Posterior cingulate gyrus (tissue), 11 donors: ENCODE measurements at places on chromosomes 3 and 15.

DNA sequence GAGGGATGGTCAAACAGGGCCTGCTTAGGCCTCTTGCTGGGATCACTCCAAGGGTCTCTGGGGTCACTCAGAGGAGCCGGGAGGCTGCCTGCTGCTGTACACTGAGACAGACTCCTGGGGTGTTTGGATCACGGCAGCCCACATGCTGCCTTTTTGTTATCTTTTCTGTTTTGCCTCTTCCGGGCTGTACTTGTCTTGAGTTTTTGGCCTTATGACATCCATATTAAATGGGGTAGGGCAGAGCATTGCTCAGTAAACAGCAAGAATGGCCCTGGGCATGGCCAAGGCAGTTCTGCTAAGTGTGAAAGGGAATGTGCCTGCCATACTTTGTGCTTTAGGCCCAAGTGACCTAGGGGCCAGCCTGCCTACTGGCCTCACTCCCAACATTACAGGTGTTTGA, 771 bp upstream of the ENTPD3 start:
- DNase-seq, result no peak

DNA sequence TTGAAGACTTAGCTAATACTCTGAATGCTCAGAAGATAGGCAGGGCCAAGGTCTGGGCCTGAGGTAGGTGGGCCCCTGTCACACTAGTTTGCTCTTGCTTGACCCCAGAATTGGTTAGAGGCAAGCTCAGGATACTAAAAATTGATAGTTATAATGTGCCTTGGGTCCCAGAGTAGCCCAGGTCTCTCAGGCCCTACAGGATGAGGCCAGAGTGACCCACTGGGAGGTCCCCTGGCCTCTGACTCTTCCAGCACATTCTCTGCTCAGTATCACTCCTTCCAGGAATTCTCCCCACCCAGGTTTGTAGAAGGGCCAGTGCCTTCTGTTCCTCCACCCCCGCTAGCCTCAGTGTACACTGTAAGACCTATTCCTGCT, 667 bp upstream of the KLHDC8B start:
- no peak for DNase-seq

GRCh38 chr3:135917076-135917475, 48.5 kb upstream of the PPP2R3A start:
- no peak for DNase-seq

GRCh38 chr15:57298204-57298603, 78.1 kb upstream of the CGNL1 start:
- no peak for DNase-seq

GRCh38 chr15:29945943-29946596, 123.8 kb upstream of the TJP1 start:
- DNase-seq, result no peak

DNA sequence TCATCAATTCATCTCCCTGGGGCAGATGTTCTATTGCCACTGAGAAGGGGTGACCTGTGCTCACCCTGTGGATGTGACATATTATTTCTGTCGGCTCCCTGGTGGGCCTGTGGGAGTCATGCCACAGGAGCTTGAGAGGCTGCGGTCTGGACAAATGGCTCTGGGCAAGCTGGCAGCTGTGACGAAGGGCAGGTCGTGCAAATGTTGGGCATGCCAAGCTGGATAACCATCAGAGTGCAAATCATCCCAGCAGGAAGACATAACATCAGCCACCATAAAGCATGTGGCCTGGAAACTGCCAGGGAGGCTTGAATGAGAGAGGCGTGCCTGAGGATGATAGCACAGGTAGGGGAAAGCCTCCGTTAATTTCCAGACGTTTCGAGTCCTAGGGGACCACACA, 45.3 kb upstream of the FAM3D start:
- DNase-seq, result no peak

DNA sequence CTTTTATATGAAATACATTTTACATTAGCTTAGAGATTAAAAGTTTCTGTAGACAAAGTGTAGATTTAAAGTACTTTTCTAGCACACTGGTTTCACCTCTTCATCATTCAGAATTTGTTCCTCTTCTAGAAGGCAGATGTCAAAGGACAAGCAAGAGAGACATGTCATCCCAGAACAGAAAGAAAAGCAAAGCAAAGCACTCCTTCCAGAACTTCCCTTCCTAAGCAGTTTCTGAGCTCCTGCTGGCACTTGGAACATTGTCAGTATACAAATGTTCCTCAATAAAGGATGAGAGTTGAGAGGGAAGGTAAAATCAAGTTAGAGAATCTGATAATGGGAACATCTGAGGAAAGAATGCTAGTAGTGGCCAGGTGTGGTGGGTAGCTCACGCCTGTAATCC, 26.2 kb downstream of the TMOD3 start:
- no peak for DNase-seq

DNA sequence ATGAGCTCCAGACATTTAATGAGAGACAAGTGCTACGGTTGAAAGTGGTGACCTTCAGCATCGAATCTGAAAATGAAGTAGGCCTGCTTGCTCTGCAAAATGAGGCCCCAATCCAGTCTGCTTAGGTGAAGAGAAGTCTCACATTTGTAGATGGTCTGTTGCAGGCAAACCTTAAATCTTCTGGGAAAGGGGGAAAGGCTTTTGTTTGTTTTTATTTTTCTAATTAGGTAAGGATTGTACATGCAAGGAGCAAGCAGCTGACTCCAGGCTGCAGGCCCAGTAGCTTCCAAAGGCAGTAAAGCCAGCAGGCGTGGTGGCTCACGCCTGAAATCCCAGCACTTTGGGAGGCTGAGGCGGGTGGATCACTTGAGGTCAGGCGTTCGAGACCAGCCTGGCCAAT, 74.3 kb downstream of the HMG20A start:
- no peak for DNase-seq

DNA sequence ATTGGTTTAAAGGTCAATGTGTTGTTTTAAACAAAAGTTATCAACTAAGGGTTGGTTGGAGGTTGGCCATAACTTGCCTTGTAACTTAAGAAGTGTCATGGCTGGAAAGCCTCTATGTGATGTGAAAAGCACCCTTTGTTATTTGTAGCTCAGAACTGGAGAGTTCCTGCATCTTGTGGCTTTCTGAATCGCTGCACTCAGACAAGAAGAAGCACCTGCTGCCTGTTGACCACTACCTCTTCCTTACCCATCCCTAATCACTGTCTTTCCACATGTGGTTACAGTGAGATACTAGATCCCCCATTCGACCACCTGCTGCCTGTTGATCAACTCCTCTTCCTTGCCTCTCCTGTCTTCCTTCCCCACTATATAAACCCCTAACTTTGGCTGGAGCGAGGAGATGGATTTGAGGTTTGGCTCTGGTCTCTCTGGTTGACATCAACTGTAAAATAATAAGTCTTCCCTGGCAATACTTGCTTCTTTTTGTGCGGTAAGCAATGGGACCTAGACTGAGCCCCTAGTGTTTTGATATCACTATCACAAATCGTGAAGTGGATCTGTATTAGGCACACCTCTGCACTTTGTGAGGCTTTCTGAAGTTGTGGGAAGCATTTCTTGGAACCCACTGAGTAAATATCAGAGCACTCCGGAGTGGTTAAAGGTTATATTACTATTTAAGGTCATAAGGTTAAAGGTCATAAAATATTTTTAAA, 13.8 kb downstream of the RPL39L start:
- no peak for DNase-seq

DNA sequence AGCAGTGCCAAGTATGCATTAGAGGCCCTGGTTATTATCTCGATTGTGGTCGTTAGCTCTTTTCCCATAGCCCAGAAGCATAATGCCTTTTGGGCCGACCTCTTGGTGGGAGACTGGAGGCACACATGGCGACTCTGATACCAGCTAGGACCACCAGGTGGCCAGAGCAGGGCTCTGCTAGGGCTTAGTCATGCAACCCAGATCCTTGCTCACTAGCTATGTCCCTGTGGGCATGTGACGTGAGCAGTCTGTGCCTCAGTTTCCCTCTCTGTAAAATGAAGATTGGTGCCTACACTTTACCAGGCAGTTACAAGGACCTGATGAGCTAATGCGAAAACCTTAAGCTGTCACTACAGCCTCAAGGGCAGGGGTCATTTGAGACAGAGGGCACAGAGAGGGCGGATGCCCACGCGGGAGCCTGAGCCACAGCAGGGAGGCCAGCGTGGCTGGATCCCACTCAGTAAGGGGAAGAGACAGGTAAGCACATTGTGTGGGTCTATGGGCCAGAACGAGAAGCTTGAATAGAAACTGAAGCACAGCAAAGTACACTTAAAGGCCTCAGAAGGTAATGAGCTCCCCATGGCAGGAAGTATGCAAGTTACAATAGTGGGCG, 8.8 kb downstream of the KLF15 start:
- DNase-seq, result no peak

- no peak for DNase-seq
Observed at GRCh38 chr3:171563298-171563697, 103.1 kb upstream of the TNIK start.

- no peak for DNase-seq
Observed at GRCh38 chr3:36678216-36679013, 85.9 kb downstream of the DCLK3 start.

GRCh38 chr15:99989095-99989494, 255.9 kb upstream of the LYSMD4 start:
- DNase-seq, result no peak
